ENCODE measurements at places on chromosomes 12 and 14. TPM values are rescaled to one million over a fixed set of nuclear protein-coding genes. Genes with fewer than 3 reads are reported as not detected.

Gene USP44
- 4.7 TPM for total RNA-seq

Gene ARMH4
- 2.3 TPM for total RNA-seq

Gene CPM
- 64.6 TPM for total RNA-seq

Gene MMP17
- 3.6 TPM for total RNA-seq

Gene TCTN2
- 11.6 TPM for total RNA-seq

Gene PLEKHG7
- not detected for total RNA-seq

Gene EIF2S3B
- total RNA-seq = 1.1 TPM

Gene AHNAK2
- total RNA-seq = 81.9 TPM

Gene DGLUCY
- 44.4 TPM for total RNA-seq

Gene FAM222A
- total RNA-seq = 1.2 TPM

Gene GPHB5
- not detected for total RNA-seq
